ENCODE measurements at places on chromosomes 5 and 9. TPM values are rescaled to one million over a fixed set of nuclear protein-coding genes. Genes with fewer than 3 reads are reported as not detected.

DNA sequence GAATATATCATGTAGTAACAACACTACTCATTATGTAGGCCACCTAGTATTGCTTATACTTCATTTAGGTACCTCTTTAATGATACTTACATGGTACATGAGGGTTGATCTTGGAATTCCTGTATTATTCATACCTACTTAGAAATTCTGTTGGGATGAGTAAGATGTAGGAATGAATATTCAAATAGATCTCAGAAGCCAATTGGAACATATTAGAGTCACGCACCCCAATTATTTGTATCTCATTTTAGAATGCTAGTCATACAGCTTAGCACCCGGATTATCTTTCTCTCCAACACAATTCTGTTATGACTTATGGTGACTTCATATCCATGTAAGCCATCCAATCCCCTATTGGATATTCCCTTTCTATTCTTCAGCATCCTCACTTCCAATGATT lies 106.7 kb upstream of the SH3GL2 start:
- ATAC-seq, result no peak

GRCh38 chr5:143914756-143915155 lies 102.8 kb downstream of the HMHB1 start:
- ATAC-seq, result no peak

GRCh38 chr5:160938532-160938931 lies 86.5 kb upstream of the ATP10B start:
- ATAC-seq, result peak; percentile 98

DNA sequence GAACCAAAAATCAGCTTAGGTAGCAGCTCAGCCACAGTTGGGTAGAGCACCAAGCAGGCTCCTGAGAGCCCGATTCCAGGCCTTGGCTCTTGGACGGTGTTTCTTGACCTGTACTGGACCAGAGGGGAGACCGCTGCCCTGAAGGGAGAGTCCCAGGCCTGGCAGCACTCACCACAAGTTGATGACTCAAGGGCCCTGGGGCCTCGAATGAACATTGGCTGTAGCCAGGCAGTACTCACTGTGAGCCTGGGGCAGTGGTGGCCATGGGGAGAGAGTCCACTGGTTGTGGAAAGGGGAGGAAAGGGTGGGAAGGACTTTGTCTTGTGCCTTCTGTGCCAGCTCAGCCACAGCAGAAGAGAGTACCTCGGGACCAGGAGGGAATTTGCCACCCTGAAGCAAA lies 166.1 kb downstream of the EDIL3 start:
- no peak for ATAC-seq

DNA sequence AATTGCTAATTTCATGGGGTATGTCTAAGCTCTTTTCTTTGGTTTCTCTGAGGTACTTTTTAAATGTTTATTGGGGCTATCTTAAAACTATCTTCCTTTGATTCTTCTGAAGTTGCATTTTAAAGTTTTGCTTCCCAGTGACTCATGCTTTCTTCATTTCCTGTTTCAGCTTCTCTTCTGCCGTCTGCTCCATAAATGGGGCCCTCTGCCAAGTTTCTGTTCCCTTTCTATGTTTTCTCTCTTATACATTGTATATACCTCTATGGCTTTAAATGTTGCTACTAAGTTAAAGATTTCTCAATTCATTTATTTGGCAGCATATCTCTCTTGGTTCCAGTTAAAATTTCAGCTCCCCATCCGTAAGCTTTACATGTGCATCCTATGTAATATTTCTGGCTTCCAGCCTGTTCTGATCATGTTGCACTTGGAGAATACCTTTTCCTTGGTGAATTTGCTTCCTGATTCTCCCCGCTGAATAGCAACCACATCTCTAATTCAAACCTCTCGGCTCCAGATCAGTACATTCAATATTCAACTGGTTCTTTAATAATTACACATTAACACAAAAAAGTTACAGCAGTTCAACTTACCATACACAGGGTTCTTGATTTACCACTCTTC lies 125.3 kb downstream of the ST8SIA4 start:
- ATAC-seq, result peak; percentile 51

DNA sequence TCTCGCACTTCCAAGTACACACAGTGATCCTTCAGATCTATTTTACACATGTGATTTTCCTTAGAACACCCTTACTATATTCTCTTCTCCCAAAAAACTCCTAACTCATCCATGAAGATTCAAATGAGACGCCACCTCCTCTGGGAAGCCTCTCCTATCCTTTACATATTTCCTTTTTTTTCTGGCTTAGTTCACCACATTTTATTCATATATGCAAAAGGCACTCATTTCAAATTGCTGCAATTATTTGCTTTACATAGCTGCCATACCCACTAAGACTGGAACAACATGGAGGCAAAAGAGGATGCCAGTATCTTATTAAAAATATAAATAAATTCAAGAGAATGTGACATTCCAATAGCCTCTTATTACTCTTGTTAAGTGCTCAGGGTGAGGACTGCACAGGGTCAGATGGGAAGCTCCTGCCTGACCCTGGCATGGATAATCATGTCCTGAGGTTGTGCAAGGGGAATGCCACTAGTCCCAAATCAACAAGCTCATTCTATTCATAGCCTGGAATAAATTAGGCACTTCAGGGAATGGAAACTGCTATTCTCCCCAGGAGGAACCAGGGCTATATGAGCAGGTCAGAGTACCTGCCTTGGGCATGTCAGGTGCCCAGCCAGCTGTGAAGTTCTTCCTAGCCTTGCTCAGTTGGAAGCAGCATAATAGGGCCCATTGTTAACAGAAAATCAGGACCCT lies 262.9 kb downstream of the FBXL17 start:
- no peak for ATAC-seq

DNA sequence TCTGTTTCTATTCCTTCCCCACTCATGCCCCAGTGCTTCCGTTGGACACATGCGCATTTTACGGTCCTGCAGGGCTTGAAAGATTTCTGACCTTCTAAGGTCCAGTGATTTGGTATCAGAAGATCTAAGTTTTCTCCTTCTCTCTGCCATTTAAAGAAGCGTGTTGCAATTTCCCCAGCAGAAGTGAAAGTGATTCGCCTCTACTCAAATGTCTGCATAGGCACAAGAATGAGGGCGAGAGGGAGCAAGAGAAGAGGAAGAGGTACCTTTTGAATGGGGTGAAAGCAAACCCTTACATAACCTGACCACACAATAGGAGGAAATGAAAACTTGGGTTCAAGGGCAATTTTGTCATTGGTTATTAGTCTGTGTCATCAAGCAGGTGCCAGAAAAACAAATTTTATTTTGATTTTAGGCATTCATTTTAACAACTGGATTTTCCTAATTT lies 31.7 kb upstream of the NR3C1 start:
- ATAC-seq, result peak; percentile 69

GRCh38 chr5:160703547-160704189 lies 148.3 kb downstream of the ATP10B start:
- ATAC-seq, result no peak

- peak; percentile 48 for ATAC-seq
Observed at GRCh38 chr9:137195525-137196220, 4.9 kb downstream of the TPRN start.

GRCh38 chr5:150284311-150284710 lies 5.3 kb downstream of the CAMK2A start:
- ATAC-seq, result no peak

DNA sequence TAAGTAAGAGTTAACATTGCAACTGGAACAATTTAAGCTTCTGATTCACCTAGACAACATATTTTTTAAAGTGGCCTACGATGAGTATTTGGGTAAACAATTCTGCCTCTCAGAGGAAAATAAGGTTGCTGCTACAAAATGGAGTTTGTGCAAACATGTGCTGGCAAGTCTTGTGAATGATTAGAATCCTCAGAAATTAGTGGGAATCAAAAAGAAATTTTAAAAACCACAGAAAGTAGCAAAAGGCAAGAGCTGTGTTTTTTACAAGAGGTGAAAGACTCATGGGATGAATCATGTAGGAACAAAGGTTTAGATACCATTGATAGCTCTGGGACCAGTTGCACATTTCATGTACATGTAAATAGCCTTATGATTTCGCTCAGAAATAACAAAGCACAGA lies 561.6 kb downstream of the TAF11L14 start:
- ATAC-seq, result no peak

DNA sequence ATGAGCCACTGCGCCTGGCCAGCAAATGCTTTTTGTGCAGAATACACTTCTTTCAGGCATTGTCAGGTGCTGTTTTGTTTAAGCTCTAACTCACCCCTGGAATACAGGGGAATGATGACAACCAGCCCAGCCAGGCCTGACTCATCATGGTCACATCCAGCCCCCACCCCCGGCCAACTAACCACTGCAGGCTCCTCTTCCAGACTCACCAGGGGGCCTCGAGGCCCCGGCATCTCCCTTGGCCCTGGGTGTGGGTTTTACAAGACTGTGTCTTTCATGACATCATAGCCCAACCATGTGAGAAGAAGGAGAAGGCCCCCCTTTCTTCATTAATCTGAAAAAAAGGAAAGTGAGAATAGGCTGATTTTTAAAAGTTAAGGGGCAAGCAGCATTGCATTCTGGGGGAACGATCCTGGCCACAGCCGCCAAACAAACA lies 35.5 kb downstream of the OLFML2A start:
- no peak for ATAC-seq

Gene PCDHA11
- not detected for total RNA-seq

Gene SLC45A2
- total RNA-seq, result not detected

Gene OTP
- not detected for total RNA-seq

Gene AK1
- 39.9 TPM for total RNA-seq

Gene STOM
- total RNA-seq, result 65.5 TPM

Gene IRX2
- total RNA-seq, result 3.1 TPM

Gene EIF4E1B
- total RNA-seq, result not detected

Gene SLCO6A1
- total RNA-seq, result not detected

Gene SPINK9
- not detected for total RNA-seq

Measured in esophagus mucosa (tissue), 1 donor.